HuH-7.5 (cell line): ENCODE measurements at places on chromosomes 11 and 22.

GRCh38 chr11:64078905-64079304, 43.2 kb downstream of the FLRT1 start:
- DNase-seq: no peak

- DNase-seq: no peak
Measured at GRCh38 chr11:107741044-107741823, 29.4 kb upstream of the SLN start.

DNA sequence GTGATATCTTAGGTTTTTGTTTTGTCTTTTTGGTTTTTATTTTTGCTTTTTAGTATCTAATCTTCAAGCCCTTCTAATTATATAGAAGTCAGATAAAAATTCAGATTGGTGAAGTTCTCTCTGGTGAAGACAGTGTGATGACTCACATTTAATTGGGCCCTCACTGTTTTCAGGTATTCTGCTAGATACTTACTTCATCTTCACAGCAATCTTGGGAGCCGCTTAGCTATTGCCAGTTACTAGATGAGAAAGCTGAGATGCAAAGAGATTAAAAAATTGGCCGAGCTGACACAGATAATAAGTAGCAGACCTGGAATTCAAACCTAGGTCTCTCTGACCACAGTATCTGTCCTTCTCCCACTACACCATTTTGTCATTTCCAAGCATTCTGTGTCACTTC, 75.0 kb downstream of the PPP2R1B start:
- no peak for DNase-seq

- DNase-seq: no peak
Measured at GRCh38 chr22:50525858-50526107, 385 bp upstream of the SCO2 start.

DNA sequence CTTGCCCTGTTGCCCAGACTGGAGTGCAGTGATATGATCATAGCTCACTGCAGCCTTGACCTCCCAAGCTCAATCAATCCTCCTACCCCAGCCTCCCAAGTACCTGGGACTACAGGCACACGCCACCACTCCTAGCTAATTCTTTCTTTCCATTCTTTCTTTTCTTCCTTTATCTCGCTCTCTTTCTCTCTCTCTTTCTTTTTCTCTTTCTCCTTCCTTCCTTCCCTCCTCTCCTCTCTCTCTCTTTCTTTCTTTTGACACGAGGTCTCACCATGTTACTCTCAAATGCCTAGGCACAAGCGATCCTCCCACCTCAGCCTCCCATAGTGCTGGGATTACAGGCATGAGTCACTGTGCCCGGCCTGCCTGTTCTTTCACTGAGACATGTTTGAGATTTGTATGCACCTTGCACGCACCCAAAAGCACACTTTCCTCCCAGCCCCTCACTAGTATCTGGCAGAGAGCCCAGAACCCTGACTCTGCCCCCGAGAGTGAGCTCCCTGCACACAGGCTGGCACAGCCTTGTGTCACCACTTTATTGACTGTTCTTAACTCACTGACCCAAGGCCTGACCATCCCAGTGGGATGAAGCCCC, 56.8 kb downstream of the CD6 start:
- no peak for DNase-seq

DNA sequence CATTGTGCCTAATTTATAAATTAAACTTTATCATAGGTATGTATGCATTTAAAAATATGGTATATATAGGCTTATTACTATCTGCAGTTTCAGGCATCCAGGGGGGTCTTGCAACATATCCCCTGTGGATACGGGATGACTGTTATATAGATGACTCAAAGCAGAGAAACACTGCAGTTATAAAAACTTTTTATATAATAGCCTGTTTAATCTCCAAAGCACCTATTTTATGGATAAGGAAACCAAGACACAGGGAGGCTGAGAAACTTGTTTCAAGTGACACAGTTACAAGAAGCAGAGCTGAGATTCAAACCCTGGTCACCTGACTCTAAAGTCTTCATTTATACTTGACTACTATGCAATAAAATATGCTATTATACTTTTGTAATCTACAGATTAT, 897.7 kb downstream of the KCNA4 start:
- DNase-seq: no peak

DNA sequence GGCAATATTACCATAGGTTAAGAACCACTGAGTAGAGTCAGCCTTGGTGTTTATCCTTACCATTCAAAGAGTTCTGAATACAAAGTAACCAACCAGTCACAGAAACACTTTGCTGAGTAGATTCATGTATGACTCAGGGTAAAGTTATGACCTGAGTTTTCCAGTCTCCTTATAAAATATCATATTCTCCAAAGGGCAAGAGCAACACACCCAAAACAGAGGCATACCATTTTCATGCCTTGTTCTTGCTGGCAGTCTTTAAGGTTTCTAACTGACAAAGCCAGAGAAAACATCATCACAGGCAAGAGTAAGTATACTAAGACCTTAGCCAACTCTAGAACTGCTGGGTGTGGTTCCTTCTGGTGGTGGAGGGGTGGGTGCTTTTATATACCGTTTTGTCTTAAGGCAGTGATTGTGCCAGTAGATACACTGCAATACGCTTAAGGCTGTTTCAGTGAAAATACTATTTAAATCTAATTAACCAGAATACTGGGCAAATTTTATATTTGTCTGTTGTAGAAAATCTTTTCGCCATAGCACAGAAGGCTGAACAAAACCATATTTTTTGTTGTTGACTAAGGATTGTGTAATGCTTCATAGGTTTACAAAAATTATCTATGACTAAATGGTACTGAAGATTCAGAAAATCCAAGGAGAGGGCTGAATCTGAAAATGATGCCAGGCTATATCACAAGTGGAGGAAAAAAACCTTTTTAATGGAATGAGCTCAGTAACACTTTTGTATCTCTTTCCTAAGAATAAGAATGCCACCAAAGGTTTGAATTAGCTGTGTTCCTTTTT, 3.0 kb downstream of the ATL3 start:
- DNase-seq: no peak

DNA sequence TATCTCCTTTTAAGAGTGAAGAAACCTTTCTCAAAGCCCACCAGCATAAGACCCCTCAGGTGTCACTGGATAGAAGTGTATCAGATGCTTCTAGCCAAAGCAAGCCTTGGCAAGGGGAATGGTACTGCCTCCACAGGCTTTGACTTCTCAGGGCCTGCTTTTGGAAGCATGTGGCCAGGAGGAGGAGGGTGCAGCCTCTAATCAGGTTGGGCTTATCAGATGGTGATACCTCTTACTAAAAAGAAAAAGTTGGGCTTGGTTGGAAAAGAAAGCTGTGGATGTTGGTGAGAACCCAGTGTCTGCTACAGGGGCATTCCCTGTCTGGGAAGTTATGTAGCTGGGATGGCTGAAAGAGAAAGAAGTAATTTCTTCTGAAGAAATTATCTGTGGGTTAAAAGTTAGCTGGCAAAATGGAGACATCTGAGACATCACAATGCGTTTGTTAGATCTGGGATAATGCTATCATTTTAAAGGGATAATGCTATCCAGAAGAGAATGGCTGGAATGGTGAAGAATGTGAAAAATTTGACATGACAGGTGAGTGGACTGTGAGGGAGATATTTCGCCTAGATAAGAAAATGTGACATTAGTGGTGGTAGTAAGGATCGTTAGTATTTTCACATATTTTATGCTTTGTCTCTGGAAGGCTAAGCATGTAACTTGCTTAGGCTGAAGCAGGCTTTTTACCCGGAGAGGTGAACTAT, 7.2 kb downstream of the APLP2 start:
- no peak for DNase-seq

DNA sequence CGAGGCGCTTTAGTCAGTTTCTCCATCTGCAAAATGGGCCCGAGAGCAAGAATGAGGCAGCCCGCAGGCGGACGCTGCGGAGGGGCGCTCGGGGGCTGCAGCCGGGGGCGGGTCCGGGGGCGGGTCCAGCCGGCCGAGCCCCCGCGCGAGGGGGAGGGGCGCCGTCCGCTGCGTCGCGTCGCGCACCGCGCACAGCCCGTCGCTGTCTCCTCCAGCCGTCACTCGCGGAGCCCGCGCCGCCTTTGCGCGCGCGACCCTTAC, 282 bp downstream of the PC start:
- peak; percentile 98 for DNase-seq

- DNase-seq: no peak
Measured at GRCh38 chr22:38727530-38728451, 22.0 kb downstream of the GTPBP1 start.

GRCh38 chr22:30325724-30326254, 952 bp downstream of the TBC1D10A start:
- DNase-seq: no peak

- no peak for DNase-seq
Measured at GRCh38 chr11:94519478-94520084, 7.3 kb downstream of the C11orf97 start.

DNA sequence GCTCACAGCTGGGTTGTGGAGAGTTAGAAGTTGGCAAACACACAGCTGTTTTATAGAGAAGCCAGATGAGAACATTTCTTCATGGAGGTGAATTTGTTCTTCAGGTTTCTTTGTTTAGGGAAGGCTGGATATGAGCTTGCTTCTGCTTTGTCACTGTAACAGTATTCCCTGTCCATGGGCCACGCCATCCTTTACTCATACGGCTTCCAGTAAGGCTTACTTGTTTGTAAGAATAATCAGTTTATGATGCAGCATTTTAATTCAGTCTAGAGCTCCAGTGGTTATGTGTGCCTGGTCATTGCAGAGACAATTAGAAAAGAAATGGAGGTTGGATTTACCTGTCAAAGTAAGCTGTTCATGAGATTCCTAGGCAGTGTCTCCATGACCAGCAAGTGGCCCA, 131.8 kb downstream of the TRIM44 start:
- no peak for DNase-seq
